ENCODE measurements at places on chromosomes 4 and X.

DNA sequence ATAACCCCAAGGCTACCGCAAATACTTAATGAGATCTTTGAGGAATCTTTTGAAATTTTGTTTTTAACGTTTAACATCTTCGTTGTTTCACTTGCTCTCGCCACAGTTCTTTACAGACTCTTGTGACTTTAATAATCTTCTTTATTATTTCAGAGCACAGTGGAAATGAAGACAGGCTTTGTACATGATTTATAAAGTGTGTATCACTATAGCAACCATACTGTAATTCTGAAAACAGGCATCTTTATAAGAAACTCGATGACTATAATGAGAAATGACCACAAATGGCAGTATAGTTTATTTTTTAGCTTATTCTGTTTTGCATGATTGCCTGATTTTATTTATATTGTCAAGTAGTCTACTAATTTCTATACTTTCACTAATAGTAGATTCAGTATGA lies 224.4 kb upstream of the GALNTL6 start:
- no peak for DNase-seq

DNA sequence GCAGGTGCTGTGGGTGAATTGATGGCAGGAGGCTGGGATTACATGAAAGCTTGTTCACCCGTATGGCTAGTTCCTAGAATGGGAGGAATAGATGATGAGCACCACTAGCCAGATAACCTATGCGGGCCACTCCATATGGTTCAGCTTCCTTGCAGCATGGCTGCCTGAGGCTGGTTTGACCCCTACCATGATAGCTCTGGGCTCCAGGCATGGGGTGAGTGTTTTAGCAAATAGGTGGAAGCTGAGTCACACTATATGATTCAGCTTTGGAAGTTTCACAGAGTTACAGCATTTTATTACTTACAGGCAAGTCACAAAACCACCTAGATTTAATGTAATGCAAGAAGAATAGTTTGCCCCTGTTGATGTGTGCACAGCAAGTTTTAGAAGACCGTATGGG lies 603.2 kb downstream of the STIM2 start:
- DNase-seq: no peak

DNA sequence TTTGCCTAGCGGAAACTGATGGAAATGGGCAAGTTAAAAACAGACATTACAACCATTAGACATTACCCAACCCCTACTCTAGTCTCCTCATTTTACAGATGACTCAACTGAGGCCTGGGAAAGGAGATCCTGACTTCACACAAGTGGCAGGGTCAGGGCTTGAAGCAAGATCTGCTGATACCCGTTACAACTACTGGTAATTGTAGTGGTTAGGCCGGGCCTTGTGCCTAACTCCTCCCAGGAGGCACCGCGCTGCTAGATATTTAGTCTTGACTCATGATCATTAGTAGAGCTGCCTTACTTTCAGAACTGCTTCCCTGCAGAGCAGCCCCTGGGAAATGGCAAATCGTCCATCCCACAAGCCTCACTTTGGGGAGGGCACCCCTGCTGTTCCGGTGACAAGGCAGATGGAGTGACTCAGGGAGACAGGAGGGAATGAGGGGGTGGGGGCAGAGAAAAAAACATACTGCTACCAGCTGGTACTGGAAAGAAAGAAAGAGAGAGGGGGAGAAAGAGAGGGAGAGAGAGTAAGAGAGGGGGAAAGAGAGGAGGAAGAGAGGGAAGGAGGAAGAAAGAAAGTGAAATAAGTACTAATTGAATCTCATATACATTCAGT lies 12.2 kb downstream of the ARHGEF6 start:
- DNase-seq: no peak

- DNase-seq: no peak
Measured at GRCh38 chr4:109296527-109296926, 5.9 kb downstream of the COL25A1 start.

- no peak for DNase-seq
Measured at GRCh38 chrX:39840581-39841093, 257.1 kb downstream of the BCOR start.

GRCh38 chr4:7263166-7263565 lies 70.8 kb downstream of the SORCS2 start:
- DNase-seq: no peak

DNA sequence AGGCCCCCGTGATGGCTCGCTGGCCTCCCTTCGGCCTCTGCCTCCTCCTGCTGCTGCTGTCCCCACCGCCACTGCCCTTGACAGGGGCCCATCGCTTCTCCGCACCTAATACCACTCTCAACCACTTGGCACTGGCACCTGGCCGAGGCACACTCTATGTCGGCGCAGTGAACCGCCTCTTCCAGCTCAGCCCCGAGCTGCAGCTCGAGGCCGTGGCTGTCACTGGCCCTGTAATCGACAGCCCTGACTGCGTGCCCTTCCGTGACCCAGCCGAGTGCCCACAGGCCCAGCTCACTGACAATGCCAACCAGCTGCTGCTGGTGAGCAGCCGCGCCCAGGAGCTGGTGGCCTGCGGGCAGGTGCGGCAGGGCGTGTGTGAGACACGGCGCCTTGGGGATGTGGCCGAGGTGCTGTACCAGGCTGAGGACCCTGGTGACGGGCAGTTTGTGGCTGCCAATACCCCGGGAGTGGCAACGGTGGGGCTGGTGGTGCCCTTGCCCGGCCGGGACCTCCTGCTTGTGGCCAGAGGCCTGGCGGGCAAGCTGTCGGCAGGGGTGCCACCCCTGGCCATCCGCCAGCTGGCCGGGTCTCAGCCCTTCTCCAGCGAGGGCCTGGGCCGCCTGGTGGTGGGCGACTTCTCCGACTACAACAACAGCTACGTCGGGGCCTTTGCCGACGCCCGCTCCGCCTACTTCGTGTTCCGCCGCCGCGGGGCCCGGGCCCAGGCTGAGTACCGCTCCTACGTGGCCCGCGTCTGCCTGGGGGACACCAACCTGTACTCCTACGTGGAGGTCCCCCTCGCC lies 3.0 kb downstream of the PLXNB3 start:
- DNase-seq: peak; percentile 58

DNA sequence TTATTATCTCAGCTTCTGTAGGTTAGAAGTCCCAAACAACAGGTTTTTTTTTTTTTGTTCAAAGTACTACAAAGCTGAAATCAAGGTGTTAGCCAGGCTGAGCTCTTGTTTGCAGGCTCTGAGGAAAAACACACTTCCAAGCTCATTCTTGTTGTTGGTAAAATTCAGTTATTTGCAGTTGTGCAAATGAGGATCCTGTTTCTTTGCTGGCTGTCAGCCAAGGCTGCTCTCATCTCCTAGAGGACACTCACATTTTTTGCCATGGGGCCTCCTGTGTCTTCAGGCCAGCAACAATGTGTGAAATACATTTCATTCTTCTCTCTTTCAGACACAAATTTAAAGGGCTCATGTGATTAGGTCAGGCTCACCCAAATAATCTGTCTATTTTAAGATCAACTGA lies 60.3 kb upstream of the HSD17B10 start:
- DNase-seq: no peak

DNA sequence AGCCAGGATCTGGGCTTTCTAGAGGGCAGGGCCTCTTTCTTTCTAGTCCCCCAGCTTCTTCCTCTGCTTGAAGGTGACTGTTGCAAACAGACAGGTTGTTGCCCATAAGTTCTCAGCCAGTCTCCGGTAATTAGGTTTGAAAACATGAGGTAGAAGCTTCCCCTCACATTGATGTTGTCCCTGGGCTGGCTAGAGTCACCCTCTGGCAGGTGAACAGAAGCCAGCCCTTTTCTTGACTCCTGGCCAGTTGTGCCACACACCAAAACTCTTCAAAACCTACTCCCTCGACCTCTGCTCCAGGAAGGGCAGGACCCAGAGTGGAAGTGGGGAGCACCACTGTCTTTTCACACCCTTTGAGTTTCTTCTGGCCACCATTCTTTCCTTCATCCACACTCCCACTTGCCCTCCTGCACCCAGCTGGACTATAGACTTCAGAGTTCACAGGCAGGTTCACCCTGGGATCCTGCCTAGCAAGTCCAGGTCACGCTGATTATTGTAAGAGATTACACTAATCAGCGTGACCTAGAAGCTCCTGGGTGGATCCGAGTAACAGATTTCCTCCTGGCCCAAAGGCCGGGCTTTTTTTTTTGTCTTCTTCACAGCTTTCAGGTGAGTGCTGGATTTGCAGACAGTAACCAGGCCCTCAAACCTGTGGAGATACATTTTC lies 37.4 kb upstream of the ARHGAP6 start:
- DNase-seq: no peak

GRCh38 chr4:113452868-113453620 lies 308.5 kb downstream of the CAMK2D start:
- peak; percentile 92 for DNase-seq

DNA sequence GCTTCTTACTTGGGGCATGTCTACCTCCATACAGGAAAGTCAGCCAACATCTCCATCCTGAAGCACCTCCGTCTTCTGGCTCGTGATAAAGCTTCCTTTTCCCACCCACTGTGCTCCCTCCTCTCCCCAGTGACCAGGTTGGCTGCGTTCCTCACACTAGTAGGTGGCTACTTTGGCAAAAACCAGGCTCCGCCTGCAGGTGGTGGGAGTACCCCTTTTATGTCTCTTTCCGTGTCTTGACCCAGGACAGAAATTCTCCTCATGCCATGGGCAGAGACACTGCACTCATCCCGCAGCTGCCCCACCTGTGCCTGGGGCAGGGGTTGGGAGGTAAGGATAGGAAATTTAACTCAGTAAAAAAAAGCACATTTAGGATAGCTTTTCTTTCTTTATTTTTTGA lies 50.9 kb downstream of the ENPP6 start:
- DNase-seq: peak; percentile 52

DNA sequence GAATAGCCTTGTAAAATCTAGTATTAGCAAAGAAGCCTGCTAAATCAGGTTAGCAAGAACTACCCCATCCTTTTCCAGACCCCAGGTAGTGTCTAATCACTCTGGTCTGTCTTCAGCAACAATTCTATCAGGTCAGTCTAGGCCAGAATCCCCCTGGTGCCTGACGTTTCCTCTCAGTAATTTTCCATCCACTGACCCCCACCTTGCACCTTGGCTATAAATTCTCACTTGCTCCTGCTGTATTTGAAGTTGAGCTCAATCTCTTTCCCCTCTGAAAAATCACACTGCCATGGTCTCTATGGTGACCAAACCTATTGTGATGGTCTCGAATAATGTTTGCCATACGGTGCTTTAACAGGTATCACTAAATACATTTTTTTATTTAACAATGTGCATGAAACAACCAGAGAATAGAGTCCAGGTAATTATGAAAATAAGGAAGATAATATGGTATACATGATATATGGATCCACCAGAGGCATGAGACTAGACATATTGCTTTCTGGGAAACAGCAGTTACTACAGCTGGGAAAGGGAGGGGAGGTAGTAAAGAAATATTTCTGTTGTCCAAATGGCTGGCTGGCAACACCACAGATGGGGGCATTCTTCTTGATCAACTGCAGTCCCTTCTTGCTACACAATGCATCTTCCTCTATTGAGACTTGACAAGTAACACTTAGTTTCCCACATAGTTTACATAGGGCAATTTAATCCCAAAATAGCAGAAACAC lies 33.8 kb downstream of the CXCL1 start:
- no peak for DNase-seq

DNA sequence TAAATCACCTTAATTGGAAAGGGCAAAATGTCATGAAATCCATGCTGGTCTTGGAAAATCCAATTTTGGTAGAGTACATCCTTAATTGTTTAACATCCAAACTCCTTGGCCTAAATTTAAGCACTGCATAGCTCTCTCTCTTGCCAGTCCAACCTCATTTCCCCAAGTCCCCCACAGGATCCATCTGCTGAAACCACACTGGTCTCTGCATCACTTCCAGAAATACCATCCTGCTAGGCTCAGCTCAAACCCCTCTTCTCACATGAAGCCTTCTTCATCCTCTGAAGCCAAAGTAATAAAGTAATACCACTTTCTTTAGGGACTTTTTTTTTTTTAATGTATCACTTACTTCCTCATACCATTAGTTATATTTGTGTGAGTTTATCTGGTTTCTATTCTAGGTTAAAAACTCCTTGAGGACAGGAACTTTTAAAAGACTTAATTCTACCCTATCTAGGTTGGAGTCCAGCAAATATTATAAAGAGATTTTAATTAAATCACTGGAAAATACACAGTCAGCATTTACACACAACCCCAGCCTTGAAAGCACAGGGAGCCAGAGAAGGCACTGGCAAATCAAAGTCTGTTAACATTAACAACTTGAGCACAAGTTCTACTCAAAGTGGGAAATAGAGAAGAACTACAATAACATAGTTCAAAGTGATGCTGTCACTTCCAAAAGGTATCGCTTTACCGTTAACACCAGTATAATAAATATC lies 16.7 kb upstream of the KLF3 start:
- no peak for DNase-seq

DNA sequence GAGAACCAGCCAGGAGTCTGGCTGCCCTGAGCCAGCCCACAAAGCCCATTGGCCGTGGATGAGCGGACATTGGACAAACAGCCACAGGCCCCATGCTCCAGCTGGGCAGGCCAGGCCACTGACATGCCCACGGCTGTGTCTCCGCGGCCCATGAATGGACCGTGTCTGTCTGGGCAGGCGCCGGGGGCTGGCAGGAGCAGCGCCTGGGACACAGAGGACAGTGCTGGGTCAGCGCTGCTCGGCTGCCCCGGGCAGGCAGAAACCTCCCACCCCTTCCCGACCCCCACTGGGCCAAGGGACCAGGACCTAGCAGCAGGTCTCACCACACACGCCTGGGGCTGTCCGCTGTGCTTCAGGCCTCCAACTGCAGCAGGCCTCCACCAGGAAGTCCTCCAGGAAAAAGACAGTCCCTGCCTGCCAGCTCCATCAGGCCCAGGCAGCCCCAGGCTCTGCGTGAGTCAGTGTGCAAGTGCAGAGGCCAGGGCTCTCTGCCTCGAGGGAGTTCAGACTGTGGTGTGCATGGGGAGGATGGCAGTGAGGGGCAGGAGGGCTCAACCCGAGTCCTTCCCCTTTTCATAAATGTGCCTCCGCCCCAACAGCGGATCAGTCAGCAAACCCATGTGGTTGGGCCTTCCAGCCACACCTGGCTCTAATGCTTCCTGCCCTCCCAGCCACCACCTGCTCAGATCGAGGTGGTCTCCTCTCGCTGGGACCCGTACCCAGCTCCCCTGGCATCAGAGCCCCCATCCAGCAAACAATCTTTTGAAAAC lies 17.2 kb upstream of the FGFR3 start:
- DNase-seq: no peak

DNA sequence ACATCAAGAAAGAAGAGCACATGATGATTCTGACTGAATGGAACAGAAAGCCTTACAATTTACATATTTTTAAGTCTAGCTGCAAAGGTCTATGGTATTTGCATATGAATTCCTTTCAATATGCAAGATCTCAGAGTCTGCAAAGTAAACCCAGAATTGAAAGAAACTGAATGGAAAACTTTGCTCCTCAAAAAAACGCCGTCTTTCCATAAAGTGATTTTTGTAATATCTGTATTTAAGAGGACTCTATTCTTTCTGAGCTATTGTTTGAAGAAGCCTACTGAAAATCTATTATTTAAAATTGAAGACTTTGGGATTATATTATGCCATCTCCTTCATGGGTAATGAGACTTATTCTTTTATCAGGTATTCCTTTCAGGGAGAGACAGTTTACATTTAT lies 1894.4 kb downstream of the STIM2 start:
- no peak for DNase-seq

- DNase-seq: no peak
Measured at GRCh38 chr4:62627671-62628070, 1427.5 kb downstream of the ADGRL3 start.

Data from GM23338 (cell line).